Activated CD4-positive, alpha-beta T cell treated with anti-CD3 and anti-CD28 coated beads, Interleukin-2, amount 50 U/mL, for 4 hours (primary cell): ENCODE measurements at places on chromosomes 3 and 15.

DNA sequence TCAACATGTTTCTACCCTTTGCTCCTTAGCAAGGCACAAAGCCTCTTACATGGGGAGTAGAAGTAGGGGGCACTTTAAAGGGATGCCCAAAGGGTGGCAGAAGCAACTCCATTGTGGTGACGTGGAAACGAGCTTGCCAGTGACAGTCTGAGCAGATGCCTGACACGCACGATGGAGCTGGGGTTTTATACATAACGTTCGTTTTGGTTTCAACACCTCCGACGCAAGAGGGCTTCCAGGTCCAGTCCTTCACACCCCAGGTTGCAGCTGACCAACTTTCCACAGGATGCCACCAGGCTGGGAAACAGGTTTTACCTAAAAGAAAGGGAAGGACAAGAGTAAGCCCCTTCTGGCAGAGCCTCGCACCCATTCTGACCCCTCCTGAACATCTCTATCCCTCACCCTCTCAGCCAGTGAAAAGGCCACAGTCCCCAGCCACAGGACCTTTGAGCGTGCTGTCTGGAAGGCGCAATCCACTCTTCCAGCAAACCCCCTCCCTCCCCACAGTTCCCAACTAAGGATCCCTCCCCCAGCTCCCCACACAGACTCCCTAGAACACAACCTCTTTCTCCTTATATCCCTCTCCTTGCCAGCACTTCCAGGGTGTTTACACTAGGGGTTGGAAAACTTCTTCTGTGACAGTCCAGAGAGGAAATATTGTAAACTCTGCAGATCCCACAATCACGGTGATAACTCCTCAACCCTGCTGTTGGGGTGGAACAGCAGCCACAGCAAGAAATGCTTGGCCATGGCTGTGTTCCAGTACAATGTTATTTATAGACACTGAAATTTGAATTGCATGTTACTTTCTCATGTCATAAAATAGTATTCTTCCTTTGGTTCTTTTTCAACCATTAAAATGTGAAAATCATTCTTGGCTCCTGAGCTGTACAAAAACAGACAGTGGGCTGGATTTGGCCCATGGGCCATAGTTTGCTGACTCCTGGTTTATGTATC, 36.2 kb downstream of the FAM174B start:
- DNase-seq: no peak

GRCh38 chr15:63022181-63022580, 20.4 kb upstream of the TPM1 start:
- DNase-seq: no peak

GRCh38 chr3:96970211-96970610, 155.8 kb downstream of the EPHA6 start:
- DNase-seq: no peak

- DNase-seq: no peak
These were observed 190.8 kb downstream of the FHIT start for GRCh38 chr3:61060411-61060861.

GRCh38 chr3:32175607-32176197, 62.8 kb upstream of the CMTM8 start:
- peak; percentile 44 for DNase-seq

DNA sequence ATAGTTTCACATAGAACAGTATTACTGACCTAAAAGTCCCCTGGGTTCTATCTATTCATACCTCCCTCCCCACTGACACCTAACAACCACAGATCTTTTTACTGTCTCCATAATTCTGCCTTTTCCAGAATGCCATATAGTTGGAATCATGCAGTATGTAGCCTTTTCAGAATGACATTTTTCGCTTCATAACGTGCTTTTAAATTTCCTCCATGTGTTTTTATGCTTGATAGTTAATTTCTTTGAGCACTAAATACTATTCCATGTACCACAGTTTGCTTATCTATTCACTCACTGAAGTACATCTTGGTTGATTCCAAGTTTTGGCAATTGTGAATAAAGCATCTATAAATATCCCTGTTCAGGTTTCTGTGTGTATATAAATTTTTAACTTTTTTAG, 77.7 kb upstream of the GPR149 start:
- no peak for DNase-seq

- no peak for DNase-seq
These were observed 107.7 kb downstream of the IGF2BP2 start for GRCh38 chr3:185717121-185717520.

DNA sequence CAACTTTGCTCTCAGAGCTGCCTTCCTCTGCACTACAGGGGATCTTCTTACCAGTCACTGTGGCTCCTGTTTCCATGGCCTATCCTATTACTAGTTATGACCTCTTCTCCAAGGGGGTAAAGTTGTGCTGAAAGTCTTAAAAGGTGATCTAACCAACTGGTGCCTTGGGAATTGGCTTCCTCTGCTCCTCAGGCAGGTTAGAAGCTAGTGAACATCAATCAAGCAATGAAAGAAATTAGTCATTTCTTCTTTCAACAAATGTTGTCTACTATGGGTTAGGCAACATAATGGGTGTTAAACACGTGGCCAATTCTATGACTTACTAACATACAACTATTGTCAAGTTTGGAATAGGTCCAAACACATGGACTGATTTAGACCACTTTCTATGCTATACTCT, 571.4 kb upstream of the NAALADL2 start:
- no peak for DNase-seq

- DNase-seq: no peak
These were observed 38.0 kb downstream of the SEMA3G start for GRCh38 chr3:52406791-52407510.

DNA sequence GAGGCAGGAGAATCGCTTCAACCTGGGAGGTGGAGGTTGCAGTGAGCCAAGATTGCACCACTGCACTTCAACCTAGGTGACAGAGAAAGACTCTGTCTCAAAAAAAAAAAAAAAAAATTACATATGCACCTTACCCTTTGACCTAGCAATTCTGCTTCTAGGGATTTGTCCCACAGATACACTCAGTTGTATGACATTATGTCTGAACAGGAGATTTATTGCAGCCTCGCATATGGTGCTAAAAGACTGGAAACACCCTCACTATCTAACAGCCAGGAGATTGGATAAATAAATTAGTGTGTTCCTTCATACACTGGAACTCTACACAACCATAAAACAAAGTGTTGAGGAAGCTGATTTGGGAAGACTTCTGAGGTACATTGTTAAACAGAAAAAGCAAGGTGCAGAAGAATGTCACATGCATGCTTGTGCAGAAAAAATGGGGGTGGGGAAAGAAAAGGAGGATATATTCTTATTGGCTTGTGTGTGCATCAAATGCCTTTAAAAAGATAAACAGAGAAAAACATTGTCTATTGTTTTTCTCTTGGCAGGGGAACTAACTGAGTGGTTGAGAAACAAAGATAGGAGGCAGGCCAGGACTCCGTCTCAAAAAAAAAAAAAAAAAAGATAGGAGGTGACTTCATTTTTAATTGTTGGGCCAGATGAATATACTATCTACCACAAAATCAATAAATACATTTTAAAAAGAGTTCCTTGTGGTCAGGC, 30.9 kb downstream of the PPCDC start:
- no peak for DNase-seq

DNA sequence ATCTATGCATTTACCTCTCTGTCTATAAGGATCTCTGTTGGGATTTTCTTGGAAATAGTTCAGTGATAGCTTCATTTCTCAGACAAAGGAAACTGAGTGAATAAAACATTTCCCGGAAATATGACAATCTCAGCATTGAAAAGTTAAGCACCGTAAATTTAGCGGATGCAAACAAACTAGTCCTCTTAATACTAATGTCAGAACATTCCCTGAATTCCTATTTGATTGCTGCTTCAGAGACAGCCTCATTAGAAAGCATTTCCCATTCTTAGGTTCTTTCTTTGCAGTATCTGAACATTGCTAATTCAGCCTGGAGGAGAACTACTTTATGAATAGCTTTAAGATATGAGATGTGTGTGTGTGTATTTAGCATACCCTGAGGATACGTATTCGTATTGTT, 101.3 kb downstream of the NR2F2 start:
- no peak for DNase-seq

DNA sequence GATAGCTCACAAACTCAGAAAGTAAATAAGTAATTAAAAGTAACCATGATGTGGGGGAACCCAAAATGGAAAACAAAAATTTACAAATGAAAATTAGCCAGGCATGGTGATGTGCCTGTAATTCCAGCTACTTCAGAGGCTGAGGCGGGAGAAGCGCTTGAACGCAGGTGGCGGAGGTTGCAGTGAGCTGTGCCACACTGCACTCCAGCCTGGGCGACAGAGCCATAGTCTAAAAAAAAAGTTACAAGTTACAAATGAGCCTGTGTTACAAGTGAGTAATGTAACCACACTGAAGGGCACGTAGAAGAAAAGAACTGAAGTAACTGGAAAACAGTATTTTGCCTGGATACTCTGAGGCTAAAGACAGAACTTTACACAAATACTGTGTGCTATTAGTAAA, 11.3 kb downstream of the EXOSC7 start:
- no peak for DNase-seq
